Kidney (tissue), 22 donors: ENCODE measurements at places on chromosomes 7 and 10. TPM values are rescaled to one million over a fixed set of nuclear protein-coding genes. Genes with fewer than 3 reads are reported as not detected.

GRCh38 chr10:22034333-22034732 is 30.8 kb upstream of the DNAJC1 start:
- no peak for DNase-seq

GRCh38 chr7:86190351-86190750 is 453.4 kb upstream of the GRM3 start:
- DNase-seq, result no peak

CRYGN gene
- not detected for polyA plus RNA-seq

GLI3 gene
- polyA plus RNA-seq, result 0.92 TPM

DNA sequence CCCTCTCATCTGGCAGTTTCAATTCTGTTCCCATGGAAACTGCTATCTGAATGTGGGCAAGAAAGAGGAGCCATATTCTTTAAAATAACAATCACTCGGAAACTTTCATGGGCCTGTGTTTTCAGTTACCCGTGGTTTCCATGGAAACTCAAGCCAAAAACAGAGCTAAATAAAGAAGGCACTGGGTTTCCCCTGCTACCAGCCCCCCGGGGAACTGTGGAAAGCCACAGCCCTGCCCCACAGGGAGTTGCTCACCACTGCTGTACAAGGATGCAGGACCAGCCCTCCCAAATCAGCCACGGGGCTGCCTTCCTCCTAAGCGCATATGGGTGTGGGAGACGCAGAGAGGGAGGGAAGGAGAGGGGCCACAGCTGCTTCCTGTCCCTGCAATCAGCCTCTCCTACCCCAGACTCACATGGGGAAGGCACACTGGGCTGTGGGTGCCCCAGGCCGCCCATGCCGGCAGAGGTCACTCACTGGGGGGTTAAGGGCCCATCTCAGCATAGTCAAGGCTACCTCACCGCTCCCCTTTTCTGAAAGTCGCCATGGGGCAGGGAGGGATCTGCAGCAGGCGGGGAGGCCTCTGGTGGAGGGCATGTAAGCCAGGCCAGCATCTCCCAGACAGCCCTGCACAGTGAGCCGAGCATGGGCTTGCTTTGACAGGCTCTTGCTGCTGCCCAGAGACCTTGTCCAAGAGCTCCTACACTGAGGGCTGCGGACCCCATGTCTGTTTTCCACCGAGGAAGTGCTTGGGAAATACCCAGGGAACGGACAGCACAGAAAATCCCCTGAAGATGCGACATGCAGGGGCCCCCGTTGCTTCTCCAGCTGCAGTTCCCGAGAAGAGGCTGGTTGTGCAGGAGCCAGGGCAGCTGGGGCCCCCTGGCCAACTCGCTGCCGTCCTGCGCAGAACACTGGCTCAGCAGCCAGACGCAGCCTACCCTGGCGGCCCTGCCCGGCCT is 157.3 kb upstream of the PPP2R2D start:
- peak; percentile 77 for DNase-seq

CD36 gene
- polyA plus RNA-seq, result 6.7 TPM

GRCh38 chr10:93701866-93702209 is 554 bp downstream of the FRA10AC1 start:
- peak; percentile 60 for DNase-seq

- no peak for DNase-seq
These were observed 34.9 kb upstream of the LEP start for GRCh38 chr7:128206017-128206746.

DNA sequence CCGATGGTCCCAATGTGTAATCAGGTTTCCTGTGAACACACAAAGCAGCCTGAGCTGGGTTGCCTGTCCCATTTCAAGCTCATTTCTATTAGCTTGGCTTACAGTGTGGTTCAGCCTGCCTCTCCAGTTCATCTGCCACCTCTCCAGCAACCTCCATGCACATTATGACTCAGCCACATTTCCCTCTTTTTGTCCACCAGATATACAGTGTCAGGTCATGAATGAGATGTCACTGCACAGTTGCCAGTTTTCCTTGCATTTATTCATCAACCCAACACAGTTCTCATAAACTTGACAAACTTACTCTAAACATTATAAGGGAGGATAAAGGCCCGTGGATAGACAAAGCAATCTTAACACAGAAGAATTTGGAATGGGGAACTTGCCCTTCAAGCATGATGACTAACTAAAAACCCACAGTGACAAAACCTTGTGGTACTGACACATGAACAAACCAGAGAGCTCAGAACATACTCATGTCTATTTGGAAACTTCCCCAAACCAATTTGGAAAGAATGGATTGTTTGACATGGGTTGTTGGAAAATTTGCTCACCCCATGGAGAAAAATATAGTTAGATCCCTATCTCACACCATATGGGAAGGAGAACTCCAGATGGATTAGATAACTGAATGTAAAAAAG is 2.5 kb upstream of the CFAP58 start:
- no peak for DNase-seq

DNA sequence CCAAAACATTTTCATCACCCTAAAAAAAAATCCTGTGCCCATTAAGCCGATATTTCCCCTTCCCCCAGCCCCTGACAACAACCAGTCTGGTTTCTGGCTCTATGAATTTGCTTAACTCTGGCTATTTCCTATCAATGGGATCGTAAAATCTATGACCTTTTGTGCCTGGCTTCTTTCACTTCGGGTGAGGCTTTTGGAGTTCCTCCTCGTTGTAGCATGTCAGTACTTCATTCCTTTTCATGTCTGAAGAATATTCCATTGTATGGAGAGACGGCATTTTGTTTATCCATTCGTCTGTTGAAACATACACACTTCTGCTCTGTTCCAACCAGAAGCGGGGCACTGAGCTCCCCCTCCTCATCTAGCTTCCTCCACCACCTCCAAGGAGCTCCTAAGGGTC is 29.5 kb downstream of the TACC2 start:
- no peak for DNase-seq

- DNase-seq, result no peak
These were observed 4.6 kb downstream of the FOXL3 start for GRCh38 chr7:294440-295154.

GRCh38 chr7:104296266-104296665 is 32.1 kb upstream of the LHFPL3 start:
- no peak for DNase-seq

DNA sequence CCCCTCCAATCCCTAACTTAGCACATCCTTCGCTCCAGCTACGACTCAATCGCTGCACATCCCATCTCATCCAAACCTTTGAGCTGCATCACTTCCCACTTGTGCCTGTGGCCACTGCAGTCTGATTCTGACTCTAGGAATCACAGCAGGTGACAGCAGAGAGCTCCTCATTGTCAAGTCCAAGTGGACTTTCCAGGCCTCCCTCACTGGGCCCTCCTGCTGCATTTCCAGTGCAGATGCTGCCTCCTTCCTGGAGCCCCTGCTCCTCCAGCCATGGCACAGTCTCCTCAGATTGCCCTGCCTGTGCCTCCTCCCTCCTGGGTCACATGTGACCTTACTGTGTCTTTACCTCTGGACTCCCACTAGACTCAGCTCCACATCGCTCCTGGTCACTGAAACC is 157.3 kb downstream of the USP6NL start:
- DNase-seq, result no peak

- no peak for DNase-seq
These were observed 331.6 kb downstream of the GFRA1 start for GRCh38 chr10:115941361-115941771.

DNA sequence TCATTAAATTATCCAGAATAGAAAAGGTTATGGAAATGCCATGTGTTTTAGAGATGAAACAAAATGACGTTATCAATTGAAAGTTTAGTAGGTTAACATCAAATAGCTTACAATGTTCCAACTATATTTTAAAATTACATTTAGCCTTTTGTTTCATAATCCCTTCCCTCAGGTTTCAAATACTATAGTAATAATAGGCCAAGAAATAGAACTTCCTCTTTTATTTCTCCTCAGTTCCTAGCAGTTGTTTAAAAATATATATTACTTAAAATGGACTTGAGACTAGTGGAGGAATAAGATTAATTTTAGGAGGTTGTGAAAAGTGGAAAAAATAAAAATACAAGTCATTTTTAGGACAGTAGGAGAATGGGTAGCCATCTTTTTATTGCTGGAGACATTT is 16.4 kb upstream of the PDSS1 start:
- DNase-seq, result no peak

- DNase-seq, result no peak
These were observed 3.8 kb upstream of the HOXA4 start for GRCh38 chr7:27134392-27134791.

TMEM176B gene
- 542 TPM for polyA plus RNA-seq

DNA sequence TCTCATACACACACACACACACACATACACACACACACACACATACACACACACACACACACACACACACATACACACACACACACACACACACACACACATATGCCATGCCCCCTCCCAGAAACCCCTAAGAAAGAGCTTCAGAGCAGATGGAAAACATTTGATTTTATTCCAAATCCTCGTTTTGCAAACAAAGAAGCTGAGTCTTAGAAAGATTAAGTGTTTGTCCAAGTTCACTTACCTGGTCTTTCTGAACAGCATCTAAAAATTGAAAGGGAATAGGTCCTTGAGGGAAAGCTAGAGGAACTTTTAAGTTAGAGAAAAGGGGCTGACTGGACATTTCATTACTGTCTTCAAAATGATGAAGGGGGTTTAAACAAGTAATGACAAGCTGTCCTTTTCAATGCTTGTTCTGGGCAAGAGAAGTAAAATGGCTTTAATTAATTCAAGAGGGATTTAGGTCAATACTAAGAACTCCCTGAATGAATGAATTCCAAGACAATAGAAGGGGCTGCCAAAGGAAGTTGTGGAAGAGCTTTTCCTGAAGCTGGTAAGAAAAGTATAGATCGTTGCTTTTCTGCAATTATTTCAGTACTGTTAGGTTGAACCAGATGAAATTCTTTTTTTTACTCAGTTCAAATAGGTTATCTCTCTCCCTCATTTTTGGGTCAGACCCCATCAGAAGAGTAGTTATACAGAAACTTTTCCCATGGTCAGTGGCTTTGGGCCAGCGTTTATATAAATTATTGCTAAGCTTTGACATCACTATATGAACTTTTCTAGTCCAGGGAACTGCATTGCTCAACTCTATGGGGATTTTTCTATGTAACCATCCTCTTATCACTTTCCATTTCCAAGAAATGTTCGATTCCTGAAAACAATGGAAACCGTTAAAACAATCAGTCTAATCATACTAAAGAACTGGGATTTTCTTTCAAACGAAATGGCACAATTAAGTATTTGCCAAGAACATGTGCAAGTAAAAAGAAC is 261.4 kb downstream of the MTERF1 start:
- peak; percentile 58 for DNase-seq

ANKRD2 gene
- polyA plus RNA-seq, result 10.0 TPM

CABCOCO1 gene
- polyA plus RNA-seq, result 1.5 TPM

GRCh38 chr7:101865031-101865430 is 47.6 kb downstream of the CUX1 start:
- DNase-seq, result peak; percentile 44

GRCh38 chr7:106357675-106358074 is 72.9 kb upstream of the NAMPT start:
- no peak for DNase-seq

DNA sequence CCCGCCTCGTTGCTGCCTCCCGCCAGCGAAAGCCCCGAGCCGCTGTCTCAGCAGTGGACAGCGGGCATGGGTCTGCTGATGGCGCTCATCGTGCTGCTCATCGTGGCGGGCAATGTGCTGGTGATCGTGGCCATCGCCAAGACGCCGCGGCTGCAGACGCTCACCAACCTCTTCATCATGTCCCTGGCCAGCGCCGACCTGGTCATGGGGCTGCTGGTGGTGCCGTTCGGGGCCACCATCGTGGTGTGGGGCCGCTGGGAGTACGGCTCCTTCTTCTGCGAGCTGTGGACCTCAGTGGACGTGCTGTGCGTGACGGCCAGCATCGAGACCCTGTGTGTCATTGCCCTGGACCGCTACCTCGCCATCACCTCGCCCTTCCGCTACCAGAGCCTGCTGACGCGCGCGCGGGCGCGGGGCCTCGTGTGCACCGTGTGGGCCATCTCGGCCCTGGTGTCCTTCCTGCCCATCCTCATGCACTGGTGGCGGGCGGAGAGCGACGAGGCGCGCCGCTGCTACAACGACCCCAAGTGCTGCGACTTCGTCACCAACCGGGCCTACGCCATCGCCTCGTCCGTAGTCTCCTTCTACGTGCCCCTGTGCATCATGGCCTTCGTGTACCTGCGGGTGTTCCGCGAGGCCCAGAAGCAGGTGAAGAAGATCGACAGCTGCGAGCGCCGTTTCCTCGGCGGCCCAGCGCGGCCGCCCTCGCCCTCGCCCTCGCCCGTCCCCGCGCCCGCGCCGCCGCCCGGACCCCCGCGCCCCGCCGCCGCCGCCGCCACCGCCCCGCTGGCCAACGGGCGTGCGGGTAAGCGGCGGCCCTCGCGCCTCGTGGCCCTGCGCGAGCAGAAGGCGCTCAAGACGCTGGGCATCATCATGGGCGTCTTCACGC is 825 bp downstream of the ADRB1 start:
- DNase-seq, result no peak

COX15 gene
- polyA plus RNA-seq, result 30.9 TPM

DNA sequence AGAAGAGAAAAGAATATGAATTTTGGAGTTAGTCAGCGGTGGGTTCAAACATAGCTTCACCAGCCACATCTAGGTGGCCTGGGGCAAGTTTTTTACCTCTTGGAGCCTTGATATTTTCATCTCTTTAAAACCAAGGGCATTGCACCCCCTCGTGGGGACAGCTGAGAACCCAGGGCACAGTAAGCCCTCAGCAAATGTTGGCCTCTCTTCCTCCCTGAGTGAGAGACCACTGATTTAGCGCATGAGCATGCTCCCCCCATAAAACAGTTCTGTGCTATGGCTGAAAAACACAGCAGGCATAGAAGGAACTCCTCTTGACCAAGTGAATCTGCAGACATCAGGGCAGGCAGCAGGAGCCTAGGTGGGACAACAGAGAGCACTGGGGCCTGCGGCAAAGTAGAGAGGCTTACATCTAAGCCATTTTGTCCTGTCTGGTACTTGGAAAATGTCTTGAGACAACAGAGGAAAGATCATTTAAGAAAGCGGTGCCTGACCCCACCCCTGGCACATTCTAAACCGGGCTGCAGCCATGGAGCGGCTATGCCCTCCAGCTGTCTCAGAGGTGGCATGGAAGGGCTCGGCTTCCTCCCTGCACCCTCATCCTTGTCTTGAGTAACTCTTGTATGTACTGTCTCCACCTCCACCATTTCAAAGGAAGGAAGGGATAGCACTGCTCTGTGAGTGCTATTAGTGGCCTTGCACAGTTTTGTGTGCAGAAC is 94.7 kb downstream of the ARHGAP22 start:
- no peak for DNase-seq

SUFU gene
- 6.5 TPM for polyA plus RNA-seq

DNA sequence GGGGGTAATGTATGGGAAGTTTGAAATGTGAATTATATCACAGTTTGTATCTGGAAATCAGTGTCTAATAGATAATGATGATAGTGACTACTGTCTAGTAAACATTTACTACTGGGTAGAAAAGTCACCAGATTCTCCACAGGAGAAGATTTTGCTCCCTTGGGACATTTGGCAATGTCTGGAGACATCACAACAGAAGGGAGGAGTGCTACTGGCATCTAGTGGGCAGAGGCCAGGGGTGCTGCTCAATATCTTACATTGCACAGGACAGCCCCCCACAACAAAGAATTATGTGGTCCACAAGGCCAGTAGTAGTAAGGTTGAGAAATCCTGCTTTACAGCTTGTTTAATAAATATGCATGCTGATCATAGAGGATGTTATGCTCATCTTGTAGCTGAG is 92.3 kb upstream of the PRPS1L1 start:
- DNase-seq, result peak; percentile 12

GRCh38 chr7:50088463-50089129 is 4.5 kb downstream of the ZPBP start:
- DNase-seq, result no peak

GRCh38 chr7:20554072-20554471 is 61.4 kb upstream of the ABCB5 start:
- no peak for DNase-seq

DIP2C gene
- polyA plus RNA-seq, result 6.2 TPM
